Left lung (tissue), 14 donors: ENCODE measurements at places on chromosomes 5 and 9.

- DNase-seq = no peak
Measured at GRCh38 chr5:124203303-124203702, 543.1 kb downstream of the ZNF608 start.

- DNase-seq = peak; percentile 71
Measured at GRCh38 chr5:173497685-173498084, 118.8 kb downstream of the BOD1 start.

DNA sequence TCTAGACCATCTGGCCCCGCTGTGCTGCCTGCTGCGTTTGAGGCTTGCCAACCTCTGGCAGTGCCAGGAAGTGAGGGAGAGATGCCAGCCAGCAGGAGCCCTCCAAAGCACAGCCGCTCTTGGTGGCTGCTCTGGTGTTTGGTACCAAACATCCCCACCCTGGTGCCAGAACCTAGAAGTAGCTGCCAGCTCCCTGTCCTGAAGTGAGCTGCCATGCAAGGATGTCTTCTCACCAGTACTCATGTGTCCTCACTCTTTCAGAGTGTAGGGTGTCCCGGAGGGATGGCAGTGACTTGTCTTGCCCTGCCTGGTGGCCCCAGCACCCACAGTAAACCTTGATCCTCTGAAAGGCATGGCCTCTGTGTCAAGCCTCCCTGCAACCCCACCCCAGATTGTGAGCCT, 43.4 kb downstream of the AMBP start:
- no peak for DNase-seq

DNA sequence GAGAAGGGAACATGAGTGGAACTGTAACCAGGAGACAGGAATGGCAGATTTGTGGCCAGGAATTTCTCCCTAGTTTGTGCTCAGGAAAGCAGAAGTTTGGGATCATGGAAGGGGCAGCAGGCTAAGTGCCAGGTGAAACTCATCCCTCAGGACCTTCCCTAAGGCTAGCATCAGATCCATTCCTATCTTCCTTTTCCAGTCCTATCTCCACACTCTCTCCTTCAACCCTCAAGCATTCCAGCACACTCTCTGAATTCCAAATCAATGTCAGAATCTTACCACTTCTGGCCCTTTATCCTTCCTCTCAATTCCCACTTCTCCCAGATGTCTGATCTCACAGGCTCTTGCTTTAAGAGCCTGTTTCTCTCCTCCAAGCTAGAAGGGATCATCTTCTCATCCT, 53.2 kb upstream of the GRIA1 start:
- no peak for DNase-seq

DNA sequence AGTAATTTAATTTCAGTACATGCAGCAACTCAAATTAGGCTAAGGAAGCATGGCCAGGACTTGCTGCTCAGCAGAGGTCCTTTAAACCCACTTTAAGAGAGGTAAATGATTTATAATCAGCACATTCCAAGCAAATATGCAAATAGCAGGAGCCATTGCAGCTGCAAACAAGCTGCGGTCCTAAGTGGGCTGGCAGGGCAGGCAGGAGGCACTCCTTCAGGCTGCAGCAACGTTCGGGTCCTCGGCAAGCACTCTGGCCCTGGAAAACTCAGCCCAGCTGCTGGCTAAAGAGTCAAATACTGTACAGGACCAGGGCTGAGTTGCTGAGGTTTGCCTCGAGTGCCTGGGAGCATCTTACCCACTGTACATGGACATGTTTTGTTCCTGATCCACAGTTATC, 126.9 kb downstream of the FSTL4 start:
- DNase-seq = no peak

DNA sequence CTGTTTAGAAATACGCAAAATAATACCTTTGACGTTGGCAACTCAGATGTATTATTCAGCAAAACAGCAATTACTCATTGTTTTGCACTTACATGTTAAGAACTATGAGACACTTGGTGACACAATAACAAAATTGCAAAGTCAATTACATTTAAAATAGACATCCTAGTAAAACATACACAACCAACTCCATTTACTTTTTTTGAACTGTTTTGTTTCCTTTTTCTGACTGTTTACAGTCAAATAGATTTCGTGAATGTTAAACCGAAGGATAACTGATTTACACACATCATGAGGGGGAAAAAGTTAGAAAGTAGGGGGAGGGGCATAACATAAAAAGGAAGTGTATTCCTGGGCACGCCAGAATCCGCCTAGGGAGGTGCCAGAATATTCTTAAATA, 220.1 kb downstream of the MEF2C start:
- no peak for DNase-seq

DNA sequence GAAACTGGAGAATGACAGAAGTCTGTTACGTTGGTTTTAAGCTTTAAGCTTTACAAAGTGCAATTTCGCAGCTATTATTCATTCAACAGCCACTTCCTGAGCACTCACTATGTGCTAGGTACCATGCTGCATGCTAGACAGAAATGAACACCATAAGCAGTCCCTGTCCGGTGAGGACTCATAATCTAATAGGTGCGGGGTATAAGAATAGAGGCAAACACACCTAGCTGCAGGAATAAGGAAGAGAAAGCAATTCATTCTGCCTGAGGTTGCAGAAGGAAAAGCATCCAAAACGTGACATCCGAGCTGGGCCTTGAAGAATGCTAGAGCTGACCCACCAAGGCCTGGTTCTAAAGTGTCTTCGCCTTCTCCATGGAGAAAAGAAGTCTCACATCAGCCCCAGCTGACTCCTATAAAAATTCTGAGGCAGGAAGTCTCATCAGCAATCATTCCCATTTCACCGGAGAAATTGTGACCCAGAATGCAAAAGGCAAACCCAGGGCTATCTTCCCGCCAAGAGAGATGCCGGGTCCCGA, 542 bp downstream of the FKBP15 start:
- DNase-seq = no peak

DNA sequence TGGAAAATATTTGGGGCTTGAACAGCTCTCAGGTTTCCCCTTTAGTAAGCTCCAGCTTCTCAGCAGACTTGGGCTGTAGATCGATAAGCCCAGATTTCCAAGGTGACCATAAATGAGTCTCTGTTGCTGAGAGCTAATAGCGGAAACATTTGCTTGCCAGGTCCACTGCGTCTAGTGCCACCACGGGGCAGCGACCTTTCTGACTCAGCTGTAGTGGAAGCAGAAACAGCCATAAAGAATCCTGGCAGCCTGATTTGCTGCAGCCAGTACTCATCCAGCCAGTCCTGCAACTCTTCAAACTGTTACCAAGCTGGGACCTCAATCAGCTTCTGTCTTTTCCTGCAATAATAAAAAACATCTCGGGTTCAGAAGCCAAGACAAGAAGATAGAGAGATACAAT, 241.7 kb downstream of the DOCK8 start:
- DNase-seq = no peak

DNA sequence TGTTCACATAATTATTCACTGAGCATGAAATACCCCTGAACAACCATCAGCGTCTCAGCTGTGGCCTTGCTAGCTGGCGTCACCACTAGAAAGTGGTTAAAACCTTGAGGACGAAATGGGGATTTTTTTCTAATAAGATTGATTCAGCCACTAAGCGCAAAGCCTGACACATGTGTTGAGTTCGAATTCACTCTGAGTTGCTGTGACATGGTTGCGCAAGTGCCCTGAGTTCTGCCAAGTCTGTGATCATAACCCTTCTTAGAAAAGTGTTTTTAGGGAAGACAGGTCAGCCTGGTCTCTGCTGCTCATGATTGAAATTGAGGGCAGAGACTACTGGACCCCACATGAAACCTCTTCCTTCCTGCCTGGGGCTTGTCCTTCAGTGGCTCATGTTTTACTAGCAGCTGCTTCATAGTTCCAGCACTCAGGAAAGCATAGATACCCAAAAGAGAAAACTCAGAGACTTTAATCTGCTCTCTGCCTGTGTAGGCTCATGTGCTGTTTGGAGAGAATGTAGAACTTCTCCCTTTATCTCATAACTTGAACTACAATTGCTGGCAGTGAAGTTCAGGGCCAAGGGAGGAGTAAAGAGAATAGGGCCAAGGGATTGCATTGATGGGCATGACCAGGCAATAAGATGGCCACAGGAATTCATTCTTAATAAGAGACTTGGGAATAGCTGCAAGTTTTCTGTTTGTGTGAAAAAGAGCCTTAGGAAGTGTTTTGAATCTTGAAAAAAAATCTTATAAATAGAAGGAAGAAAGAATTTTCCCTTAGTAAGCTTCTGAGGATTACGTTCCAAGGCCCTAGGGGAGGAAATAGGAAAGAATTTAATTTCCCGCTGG, 66.8 kb upstream of the CXCL14 start:
- no peak for DNase-seq

DNA sequence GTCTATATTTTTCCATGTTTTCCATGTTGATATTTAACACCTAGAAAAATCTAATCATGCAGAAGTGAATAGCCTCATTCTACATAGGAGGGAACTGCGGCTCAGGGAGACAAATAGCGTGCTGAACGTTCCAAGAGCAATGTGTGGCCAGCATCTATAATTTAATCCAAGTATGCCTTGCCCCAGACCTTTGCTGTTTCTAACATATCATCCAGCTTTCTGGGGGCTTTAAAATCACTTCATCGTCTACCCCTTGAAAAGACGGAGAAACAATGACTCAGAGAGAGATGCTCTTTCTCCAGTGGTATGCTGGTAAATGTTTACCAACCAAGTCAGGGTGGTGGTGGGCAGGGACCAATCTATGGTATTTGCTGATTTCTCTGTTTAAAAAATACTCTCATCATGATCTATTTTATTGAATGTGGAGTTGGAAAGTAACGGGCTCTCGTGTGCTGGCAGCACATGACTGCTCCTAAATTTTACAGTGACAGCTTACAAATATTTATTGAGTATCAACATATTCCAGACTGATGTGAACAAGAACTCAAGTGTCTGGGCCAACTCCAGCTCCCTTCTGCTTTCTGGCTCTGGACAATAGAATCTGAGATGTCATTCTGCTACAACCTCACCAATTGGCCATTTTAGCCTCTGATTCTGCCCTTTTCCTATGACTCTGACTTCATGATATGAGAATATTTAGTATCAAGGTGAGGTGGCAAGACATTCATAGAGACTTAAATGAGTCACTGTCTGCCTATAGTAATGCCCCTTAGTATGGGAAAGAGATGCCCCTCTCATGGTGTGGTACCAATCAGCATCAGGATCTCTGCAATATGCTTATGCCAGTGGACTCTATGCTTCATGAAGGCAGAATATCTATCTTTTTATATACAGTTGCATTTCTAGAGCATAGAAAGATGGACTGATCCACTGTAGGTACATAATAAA, 407.4 kb upstream of the TNC start:
- DNase-seq = no peak

- DNase-seq = no peak
Measured at GRCh38 chr9:89792189-89793123, 187.6 kb downstream of the GADD45G start.

GRCh38 chr9:17782430-17783149, 203.7 kb downstream of the SH3GL2 start:
- DNase-seq = no peak

GRCh38 chr9:131867611-131868192, 127.8 kb upstream of the RAPGEF1 start:
- no peak for DNase-seq

DNA sequence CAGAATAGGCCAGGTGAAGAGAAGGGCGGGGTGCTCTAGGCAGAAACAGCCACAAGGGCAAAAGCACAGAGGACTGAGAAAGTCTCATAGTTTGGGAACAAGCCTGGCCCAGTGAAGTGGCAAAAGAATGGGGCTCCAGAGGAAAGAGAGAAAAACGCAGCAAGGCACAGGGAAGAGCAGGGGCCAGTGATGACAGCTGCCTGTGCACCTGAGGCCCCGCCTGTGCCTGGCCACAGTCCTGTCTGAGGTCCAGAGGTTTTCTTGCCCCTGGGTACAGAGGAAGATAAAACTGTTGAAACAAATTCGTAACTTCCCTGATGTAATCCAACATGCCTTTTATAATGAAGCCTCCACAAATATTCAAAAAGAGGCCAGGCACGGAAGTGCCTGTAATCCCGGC, 22.0 kb downstream of the FRRS1L start:
- DNase-seq = no peak

- DNase-seq = no peak
Measured at GRCh38 chr5:67875601-67876000, 340.0 kb upstream of the PIK3R1 start.

DNA sequence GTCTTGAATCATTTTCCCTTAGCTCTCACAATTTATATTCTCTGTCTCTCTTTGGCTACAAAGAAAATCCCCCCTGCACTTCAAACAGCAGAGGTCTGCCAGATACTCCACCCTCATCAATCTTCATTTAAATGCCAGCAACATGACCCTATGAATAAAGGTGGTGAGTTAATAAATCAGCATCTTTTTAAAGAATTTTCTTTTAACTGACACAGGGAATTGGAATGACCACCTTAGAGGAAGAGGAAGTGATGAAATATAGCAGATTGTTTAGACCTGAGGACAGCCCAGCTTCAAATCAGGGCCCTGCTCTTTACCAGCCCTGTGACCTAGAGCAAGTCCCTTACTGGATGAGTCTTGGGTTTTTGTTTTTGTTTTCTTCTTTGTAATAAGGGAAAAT, 223.1 kb upstream of the PAPPA start:
- no peak for DNase-seq

DNA sequence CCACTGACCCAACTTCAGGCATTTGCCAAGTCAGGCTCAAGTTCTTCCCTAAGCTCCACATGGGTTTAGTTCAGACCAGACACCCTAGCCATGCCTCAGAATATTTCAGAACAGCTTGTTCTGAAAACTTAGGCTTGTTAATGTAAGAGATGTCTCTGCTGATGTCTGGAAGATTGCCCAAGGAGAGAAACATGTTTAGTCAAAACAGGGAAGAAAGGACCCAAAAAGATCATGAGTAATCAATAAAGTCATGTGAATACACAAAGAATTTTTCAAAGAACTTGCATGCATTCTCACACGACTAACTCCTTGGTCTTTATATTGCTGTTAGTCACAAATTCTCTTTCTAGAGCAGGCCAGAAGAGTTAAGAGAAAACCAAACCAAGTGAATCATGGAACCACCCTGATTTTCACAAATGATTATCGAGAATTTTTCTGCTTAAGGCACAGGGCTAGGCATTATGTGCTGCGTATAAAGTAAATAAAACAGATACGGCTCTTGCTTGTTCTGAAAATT, 158.1 kb upstream of the HMHB1 start:
- no peak for DNase-seq

- no peak for DNase-seq
Measured at GRCh38 chr5:154767576-154767975, 12.4 kb downstream of the LARP1 start.

GRCh38 chr5:75034137-75034739, 18.1 kb downstream of the GCNT4 start:
- no peak for DNase-seq

DNA sequence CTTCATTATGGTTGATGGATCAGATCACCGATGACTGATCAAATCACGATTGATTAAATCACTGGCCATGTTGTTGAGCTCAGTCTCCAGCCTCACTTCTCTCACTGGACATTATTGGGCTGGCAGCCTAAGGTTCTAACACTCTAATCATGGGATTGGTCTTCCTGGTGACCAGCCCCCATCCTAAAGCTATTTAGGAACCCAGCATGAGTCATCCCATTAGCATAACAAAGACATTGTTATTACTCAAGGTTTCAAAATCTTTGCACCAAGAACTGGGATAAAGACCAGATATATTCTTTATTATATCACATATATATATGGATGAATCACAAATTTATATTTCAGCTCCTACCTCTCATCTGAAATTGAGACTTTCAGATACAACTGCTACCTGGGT, 272.1 kb upstream of the IL12B start:
- no peak for DNase-seq
